ENCODE measurements at places on chromosomes 11 and 22.

GRCh38 chr11:110392056-110392455, 37.7 kb upstream of the FDX1 start:
- no peak for DNase-seq

- DNase-seq, result no peak
Observed at GRCh38 chr22:28841111-28841510, 40.7 kb upstream of the XBP1 start.

DNA sequence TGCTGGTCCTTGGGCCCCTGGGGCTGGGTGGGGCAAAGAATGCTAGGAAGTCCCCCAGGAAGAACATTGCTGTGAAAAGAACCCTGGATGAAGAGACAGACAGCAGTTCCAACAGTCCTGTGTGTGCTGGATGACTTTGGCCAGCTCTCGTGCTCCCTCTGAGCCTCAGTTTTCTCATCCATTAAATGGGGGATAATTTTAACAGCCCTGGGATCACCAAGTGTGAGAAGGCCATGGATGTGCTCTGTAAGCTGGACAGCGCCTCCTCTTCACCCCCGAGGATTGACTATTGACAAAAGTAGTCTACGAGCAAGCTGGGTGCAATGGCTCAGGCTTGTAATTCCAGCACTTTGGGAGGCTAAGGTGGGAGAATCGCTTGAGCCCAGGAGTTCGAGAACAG, 2.5 kb downstream of the LARGE2 start:
- DNase-seq, result no peak

DNA sequence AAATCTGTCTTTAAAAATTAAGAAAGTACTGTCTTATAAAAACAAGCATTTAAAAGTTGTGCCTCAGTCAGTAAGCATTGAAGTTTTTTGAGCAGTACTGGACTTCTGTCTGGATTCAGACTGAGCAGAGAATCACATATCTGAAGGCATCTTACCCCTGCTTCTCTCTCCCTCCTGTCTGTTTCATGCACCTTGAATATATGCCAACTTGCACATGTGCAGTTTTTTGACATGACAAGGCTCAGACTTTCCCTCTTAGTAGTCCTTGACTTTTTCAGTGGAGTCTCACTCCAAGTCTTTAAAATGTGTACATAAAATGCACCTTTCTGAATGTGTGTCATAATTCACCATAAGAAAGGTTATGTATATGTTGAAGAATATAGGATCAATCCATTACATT, 19.8 kb downstream of the SPECC1L start:
- no peak for DNase-seq

DNA sequence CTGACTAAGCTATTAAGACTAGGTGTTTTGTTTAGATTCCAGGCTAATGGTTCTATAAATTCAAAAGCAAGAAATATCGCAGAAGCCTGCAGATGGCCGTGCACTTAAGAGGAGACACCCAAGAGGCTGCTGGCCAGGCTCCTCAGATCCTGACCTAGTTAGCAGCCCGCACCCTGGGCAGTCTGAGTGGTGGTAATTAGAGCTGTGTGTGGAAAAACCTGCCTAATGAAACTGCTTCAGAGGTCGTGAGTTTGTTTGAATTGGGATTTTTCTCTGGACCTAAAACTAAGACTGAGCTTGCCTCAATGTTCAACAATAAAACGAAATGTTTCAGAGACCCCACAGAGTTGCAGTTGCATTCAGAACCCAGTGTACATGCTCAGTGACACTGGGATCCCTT, 627.7 kb downstream of the OPCML start:
- DNase-seq, result no peak

GRCh38 chr11:35786188-35786587, 123.6 kb downstream of the TRIM44 start:
- no peak for DNase-seq

DNA sequence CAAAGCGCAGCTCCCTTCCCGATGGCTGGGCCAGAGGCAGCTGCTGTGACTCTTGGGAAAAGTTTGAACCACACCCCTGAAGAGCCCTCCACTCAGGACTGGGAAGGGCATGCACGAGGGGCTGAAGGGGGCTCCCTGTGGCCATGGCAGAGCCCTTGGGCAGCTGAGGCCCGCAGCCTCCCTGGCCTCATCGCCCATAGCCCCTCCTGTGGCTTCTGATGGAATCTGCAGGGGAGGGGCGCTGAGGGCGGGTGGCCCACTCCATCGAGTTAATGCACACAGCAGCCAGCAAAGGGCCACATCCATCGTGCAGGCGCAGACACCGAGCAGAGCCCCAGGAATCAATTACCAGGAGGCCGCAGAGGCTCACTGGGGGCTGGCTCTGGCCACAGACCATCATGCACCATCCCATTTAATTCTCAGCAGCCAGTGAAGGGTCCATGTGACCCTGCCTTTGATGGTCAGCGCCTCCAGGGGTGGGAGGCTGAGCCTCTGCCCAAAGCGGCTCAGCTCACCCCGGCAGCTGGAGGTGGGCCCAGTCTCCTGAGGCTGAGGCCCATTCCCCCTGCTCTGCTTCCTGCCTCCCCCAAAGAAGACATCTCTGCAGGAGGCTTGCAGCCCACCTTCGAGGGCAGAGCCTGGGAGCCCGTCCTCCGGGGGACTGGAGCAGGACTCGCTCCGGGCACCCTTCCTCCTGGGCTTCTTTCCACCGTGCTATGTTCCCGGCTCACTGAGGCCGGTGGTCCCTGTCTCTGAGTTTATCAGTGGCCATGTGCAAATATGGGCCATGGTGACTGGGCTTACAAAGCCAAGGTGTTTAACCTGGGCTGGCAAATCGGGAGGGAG, 1410.2 kb downstream of the BRD1 start:
- DNase-seq, result no peak

- no peak for DNase-seq
Observed at GRCh38 chr11:110435780-110436717, 6.3 kb downstream of the FDX1 start.

DNA sequence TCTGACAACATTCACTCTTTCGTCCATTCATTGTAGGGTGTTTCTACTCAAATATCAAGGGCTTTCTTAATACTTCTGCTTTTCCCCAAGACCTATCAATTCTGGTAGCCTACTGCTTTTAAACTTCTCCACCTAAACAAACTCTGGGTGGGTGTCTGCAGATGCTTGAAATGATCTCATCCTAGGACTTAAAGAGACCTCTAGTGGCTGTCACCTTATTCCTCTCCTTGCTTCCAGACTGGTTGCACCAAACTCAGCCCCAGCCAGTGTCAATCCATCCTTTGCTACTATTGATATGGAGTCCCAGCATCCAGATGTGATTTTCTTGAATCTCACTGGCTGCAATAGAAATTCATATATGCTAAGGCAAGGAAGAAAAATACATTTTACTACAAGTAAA, 274.7 kb downstream of the NXPE2 start:
- no peak for DNase-seq

DNA sequence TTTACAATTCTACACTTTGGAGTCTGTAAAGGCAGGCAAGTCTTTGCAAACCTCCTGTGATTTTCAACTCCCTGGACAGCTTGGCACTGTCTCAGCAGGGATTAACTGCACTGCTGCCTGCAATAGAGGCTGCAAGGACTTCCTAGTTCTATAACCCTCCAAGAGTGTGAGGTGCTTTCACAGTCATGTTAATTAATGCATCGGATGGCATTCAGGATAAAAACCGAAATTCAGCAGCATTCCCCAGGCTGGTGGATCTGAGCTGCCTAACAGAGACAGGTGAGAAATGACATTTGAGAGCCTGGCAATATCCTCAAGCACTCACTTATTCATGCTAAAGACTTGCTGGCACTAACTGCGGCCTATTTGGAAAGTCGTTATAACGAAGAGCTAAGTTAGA, 85.0 kb downstream of the LARGE1 start:
- no peak for DNase-seq

GRCh38 chr11:67435031-67435726, 2.3 kb downstream of the PTPRCAP start:
- DNase-seq, result no peak

DNA sequence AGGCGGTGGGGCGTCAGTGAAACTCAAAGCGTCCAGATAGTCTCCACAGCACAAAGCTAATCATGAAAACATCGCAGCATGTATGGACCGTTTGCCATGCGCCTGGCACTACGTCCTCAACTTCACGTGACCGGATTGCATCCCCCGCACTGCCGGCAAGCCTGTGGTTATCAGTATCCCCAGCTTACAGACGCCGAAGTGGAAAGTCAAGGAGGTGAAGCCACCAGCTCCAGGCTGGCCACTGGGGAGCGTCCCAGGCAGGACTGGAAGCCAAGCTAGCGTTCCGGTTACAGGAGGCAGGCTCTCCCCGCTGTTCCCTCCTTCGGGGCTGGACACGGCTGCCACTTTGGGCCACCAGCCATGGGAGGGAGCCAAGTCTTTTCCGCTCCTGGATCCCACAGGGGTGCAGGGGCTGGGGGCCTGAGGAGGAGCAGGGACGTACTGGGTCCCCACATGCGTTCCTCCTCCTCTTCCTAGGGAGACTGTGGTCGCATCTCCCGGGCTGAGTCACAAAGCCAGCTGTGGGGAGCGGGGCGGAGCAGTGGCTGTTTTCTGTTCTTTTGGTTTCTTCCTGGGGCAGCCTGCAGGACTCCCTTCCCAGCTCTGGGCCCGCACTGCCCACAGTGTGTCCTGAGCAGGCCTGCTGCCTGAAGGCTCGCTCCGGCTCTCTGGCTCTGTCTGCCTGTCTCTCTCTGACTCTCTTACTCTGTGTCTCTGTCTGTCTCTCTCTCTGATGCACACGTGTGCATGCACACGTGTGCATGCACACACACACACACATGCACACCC, 4.3 kb upstream of the OSBPL5 start:
- DNase-seq, result no peak

DNA sequence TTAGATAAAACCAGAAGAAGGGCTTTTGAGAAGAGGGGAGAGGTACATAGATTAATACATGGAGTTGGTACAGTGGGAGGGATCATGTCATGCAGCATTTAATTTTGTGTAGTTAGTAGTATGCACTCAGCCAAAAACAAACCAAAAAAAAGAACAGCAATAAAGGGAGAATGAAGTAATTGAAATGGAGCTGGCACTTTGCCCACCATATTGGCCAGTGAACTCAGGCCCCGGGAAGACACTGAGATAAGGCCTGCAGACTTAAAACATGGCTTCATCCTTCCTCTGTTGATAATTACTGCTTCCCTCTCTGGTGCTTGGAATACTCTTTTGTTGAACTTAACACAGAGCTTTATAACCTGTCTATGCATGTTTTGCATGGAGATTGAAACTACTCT, 3.1 kb downstream of the PANX1 start:
- no peak for DNase-seq

DNA sequence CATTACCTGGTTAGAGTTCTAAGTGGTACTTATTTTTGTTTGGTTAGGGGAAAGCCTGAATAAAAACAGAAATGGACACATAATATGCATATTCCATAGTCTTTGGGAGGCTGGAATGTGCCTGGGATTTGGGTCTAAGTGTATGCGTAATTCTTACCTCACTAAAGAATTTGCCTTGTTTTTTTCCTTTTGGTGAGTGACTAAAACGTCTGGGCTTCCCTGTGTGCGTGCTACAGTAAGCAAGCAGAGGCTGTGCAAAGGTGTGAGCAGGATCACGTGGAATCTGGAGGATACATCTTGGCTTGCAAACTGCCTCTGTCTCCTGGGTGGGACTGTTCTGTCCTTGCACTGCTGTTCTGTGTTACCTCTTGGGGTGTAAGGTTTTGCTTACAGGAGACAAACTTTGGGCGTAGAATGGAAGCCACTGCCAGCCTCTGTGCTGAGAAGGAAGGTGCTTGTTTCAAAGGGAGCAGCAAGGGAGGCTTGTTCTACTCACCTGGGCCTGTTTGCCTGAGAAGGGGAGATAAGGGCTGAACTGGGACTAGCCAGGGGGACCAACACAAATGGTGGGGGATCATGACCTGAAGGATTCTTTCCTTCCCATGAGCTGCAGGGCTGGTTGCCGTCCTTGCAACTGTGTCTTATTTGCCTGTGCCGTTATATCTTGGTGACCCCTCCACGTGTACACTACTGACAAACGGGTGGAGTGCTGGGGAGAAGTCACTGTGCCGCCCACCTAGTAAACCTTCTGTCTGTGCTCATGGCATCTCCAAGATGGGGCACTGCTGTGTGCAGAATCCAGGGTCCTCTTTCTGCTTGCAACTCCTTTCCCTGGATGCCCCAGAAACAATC, 4.5 kb downstream of the NEAT1 start:
- peak; percentile 34 for DNase-seq

DNA sequence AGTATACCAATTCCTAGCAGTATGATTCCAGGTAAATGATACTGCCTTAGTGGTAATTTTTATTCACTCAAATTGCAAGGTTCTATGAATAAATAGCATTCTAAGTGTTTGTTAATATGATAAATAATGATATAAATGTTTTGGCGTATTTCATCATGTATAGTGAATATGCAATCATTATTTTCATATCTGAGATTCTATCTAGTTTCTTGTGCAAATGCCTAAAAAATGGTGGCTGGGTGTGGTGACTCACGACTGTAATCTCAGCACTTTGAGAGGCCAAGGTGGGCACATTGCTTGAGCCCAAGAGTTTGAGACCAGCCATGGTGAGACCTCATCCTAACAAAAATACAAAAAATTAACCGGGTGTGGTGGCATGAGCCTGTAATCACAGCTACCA, 13.9 kb downstream of the HIPK3 start:
- no peak for DNase-seq

GRCh38 chr11:106242718-106243415, 165.4 kb downstream of the AASDHPPT start:
- no peak for DNase-seq

DNA sequence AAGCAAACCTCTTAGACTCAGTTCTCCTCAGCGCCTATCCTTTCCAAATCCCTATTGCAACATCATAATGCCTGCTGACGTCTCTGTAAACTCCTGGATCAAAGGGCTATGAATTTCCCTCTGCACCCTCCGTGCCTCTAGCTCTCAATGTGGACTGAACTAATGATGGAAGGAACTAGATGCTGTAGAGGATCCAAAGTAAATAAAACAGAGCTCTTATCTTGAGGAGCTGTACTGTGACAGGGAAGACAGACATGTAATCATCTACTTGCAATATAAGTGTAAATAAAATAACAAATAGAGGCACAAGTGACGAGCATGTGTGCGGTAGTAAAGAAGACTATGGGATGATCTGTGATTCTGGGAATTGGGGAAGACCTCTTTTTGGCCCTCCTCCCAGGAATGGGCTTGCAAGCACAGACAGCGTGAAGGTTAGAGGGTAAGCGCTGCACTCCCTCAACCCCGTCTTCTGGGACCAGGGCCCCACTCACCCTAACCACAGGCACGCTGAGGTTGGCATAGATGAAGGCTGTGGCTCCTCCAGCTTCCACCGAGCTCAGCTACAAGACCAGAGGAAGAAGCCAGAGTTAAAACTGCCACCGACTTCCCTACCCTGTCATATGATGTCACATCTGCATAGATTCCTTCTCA, 42.2 kb downstream of the P4HA3 start:
- no peak for DNase-seq

GRCh38 chr11:2759228-2760195, 59.7 kb upstream of the KCNQ1OT1 start:
- DNase-seq, result no peak

DNA sequence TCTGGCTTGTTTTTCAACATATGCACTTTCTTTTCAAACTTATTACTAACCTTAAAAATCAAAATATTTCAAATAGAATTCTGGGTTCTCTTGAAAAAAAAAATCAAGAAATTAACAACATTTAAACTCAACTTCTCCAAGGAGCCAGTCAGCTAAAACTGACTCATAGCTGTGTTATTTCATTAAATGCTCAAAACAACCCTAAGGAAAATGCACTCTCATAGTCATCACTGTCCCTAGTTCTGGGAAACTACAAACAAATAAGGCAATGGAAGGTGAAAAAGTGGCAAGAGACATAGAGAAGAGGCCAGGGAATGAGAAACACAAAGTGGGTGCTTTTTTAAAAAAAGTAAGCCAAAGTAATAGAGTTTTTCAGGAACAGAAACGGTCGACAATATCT, 4.1 kb upstream of the ARHGAP20 start:
- DNase-seq, result no peak

- no peak for DNase-seq
Observed at GRCh38 chr11:46275964-46276641, 1.4 kb upstream of the CREB3L1 start.

Data from stimulated activated naive CD4-positive, alpha-beta T cell treated with Interleukin-2 at 50 U/mL for 16 hours (primary cell).